ENCODE measurements at places on chromosomes 16 and 17.

DNA sequence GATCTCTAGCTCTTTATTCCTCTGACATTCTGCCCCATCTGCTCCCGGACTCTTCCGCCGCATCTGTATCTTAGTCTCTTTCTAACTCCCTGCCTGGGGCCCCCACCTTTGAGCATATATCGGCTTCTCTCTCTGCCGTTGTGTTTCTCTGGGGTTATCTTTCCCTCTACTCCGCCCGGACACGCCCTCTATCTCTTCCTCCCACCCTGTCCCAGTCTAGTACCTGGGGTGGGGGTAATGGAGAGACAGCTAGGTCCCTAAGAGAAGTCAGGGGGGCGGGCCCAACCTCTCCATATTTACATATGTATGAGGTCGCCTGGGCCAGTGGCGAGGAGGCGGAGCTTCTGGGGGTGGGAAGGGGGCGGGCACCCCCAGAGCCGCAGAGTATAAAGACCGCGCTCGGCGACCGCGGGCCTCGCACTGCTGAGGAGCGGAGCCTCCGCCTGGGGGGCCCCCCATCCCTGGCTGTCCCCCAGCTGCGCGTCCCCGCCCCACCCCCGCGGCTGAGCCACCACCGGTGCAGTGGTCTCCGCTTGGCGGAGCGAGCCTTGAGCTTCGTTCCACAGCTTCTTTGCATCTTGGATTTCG, at the start of gene ATP1B2:
ATP1B2 (plus strand) TSS at position 418 of the 588 bp plus-strand sequence. CDS start 593 bp downstream, outside the sequence.
- DNase-seq: peak; percentile 78

DNA sequence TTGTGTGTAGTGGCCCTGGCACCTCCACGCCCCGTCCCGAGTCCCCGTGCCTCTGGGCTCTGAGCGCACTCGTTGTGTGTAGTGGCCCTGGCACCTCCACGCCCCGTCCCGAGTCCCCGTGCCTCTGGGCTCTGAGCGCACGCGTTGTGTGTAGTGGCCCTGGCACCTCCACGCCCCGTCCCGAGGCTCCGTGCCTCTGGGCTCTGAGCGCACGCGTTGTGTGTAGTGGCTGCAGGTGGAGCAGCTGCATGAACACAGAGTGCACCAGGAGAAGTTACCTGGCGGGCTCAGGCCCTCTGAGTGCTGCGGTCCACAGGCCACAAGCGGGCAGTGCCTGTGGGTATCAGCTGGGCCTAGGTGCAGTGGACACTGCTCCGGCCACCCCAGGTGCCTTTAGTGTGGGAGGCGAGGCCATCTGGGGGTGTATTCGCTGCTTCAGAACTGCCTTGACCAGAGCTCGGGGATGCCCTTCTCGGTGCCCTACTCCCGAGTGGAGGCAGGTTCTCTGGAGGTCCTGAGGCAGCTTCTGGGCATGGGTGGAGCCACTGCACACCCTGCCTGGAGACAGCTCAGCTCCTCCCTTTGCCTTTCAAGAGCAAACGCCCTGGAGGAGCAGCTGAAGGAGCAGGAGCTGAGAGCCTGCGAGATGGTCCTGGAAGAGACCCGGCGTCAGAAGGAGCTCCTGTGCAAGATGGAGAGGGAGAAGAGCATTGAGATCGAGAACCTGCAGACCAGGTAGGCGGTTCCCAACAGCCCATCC, 17.3 kb upstream of the CAPN15 start:
- DNase-seq: no peak

GRCh38 chr16:89575247-89576152, at the start of gene CPNE7:
Gene CPNE7, plus strand, starts transcription at chr16:89575758. Its CDS starts 140 bp downstream, at chr16:89575898.
- no peak for DNase-seq

- DNase-seq: no peak
These were observed 12.6 kb downstream of the TAX1BP3 start for GRCh38 chr17:3655766-3656165.

- no peak for DNase-seq
These were observed 29.7 kb downstream of the LDHD start for GRCh38 chr16:75086688-75087374.

DNA sequence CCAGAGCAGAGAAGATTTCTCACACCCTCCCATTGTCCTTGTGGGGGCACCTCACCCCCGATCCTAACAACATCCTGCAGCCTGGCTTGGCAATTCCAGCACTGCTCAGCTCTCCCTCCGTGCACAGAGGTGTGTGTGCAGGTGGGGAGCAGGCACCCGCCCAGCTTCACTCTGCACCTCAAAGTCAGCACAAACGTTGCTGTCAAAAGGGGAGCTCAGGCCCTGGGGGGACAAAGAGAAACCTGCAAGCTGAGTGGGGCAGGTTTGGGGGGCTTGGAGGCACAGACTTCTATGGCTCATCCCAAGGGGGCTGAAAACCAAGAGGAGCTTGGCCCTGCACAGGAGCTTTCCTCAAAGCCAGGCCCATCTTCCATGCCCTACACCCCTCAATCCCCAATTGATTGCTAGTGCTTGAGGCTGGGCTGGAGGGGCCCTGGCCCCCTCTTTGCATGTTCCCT, 231.9 kb upstream of the TNRC6C start:
- DNase-seq: peak; percentile 23

DNA sequence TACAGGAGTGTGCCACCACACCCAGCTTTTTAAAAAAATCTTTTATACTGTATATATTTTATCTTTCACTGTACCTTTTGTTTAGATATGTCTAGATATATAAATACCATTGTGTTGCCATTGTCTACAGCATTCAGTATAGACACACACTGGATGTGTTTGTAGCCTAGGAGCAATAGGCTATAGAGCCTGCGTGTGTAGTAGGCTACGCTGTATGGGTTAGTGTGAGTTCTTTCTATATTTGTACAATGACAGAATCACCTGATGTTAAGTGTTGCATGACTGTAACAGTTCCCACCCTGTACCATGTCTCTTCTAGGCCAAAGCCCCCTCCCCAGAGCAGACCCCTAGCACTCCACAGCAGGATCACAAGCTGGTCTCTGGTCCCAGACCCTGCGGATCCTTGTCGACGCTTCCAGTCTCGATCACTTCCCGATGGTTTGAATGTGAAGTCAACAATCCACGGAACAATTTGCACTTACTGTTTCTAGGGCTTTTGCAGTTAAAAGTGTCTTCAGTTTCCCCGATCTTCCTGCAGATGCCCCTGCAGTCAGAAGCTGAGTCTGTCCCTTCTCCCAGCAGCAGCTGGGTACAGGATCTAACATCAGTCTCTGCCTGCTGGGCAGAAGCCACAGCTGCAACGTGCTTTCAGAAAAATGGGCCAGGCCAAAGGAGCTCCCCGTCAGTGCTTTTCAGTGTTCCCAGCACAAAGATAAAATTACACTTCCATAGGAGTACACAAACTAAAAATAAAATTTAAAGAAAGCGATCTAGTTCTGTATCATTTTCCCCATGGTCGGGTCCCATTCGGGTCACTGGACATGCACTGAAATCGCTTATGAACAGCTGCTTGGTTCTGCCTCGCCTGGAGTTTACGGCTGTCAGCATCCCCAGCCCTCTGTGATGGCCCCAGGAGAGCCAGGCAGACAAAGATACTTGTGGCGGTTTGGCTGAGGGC, 35.4 kb downstream of the ADAM11 start:
- DNase-seq: no peak

DNA sequence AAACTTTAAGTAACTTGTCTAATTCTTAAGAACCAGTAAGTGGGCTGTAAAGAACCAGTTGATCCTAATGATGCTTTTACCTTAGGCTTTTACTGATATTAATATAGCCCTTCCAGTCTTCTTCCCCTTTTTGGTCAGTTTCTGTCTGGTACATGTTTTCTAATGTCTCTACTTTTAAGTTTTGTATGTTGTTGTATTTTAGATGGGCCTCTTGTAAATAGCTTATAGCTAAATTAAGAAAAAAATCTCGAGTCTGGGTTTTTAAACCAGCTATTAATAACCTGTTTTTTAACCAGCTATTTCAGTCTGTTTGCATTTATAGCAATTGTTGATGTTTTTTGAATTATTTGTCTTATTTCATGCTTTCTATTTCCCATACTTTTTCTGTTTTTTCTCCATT, 79.0 kb downstream of the PITPNC1 start:
- no peak for DNase-seq

DNA sequence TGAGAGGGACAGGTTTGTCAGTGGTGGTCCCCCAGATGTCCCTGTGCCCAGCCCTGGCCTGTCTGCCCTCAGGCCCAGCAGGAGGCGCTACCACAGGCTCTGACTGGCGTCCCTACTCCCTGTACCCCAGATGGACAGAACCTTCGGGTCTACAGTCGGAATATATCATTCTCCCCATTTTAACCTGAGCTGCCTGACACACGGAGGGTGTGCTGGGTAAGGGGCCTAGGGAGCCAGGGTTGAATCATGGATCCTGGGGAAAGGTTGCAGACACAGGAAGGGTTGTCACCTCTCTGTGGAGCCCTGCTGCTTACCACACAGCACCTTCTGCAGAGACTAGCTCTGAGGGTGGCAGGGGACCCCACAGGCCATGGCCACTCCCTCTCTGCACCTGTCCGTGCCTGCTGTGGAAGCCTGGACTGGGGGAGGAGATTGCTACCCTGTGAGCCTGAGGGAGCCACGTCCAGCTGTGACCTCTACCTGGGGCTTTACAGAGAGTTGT, 162.2 kb upstream of the ZNF267 start:
- DNase-seq: no peak

- no peak for DNase-seq
These were observed 41.4 kb upstream of the CLEC18A start for GRCh38 chr16:69909760-69910159.

- no peak for DNase-seq
These were observed 64.5 kb upstream of the SEC14L1 start for GRCh38 chr17:77076124-77076830.

DNA sequence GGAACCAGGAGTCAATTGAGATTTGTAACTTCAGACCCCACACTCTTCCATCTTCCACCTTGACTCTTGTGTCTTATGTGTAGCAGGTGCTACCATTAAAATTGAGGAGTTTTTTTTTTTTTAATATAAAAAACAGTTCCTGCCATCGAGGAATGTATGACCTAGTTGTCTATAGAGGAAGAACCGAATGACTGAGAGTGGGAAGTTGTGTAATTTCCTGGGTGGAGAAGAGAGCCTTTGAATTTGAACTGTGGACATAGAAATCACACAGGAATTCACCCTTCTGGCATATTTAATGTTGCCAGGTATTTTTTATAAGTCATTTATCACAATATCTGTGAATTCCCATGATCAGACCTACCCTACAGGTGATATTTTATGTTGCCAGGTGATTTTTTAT, 22.0 kb downstream of the SP2 start:
- no peak for DNase-seq

DNA sequence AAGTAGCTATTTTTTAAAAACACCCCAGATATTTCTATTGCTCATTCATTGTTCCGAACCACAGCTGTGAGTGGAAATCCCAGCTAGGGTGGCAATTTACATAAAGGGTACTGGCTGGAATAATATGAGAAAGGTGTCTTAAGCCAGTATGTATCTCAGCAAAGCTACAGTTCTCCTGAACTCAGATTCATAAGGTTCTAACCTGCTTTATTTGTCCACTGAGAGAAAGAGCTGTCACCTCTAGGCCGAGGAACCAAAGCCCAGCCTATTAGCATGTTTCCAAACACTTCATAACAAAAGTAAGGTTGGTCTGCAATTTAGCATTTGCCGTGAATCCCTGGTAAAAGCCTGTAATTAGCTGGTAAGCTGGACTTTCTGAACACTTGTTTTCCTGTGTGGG, 57.0 kb upstream of the CLEC19A start:
- DNase-seq: no peak

DNA sequence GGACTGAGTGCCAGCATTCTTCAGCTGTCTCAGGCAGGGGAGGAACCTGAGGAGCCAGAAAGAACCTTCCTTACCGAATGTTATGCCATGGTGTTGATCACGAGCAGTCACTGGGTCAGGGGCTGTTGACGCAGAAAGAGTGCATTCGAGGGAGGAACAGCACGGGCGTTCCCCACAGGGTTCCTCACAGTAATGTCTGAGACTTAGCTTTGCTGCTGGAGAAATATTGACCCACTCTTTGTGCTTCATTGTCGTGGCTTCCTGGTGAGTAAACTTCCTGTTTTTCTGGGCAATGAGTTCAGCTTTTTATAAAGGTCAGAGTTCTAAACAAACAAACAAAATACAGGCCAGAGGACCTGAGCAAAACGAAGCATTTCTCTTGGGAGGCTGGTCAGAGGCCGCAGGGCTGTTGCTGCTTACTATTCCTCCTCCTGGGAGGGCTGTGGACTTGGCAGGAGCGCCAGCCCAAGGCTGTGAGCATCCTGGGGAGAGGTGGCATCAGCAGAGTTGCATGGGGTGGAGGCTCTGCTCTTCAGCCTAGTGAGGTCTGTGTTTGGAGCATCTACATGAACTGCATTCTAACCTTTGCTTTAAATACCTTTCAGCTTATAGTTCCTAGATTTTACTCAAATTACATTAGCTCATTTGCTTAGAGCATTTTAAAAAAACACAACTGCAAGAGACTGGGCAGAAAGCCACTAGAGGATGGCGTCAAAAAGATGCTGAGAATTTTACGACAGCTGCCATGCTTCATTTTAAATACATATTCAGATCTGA, 143.1 kb upstream of the CACNG5 start:
- no peak for DNase-seq

- no peak for DNase-seq
These were observed 6.6 kb downstream of the CHST5 start for GRCh38 chr16:75529056-75529905.

- DNase-seq: no peak
These were observed 9.4 kb downstream of the CTRL start for GRCh38 chr16:67922221-67922620.

DNA sequence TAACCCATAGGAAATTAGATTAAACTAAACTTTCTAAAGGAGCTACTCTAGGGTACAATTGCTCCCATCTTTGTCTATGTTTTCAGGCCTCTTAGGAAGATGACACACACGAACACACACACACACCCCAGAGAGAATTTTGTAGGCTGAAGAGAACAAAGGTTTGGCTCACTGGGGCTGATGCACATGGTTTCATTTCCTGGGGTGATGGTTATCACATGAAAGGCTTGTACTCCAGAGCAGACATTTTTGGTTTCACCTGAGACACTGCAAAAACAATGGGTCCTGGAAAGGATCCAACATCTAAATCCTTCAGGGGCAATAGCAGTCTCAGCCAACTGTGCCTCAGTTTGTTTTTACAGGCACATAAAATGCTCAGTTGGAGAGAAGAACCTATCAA, 62.8 kb downstream of the GRB7 start:
- DNase-seq: peak; percentile 69

DNA sequence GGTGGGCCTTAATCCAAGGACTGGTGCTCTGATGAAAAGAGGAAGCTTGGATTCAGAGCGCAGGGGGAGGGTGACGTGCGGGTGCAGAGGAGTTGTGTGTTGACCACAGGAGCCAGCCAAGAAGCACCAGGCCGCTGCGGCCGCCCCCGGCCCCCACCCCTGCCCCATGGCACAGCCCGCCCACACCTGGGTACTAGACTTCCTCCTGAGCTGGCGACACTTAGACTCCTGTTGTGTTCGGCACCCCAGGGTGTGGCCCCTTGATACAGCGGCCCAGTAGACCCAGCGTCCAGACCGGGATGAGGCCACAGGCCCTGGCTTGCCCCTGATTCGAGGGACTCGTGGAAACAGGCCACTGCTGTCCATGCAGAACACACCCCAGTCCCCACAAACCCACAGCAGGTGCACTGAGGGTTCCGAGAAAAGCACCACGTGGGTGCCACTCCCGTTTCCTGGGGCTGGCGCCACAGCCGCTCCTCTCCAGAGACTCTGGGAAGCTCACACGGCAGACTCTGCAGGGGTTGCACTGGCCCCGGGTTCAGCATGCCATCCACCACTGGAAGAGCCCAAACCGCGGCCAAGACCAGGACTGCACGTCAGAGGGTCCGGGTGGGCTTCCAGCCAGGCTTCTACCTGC, 5.7 kb upstream of the SNAI3 start:
- DNase-seq: peak; percentile 68

- peak; percentile 84 for DNase-seq
These were observed 1.4 kb upstream of the CEMP1 start for GRCh38 chr16:2532494-2533141.

Measured in activated CD8-positive, alpha-beta memory T cell treated with anti-CD3 and anti-CD28 coated beads, Interleukin-2, amount 10 ng/mL, durations not matched to agents 7 days and 5 days (primary cell).